Renal cortex interstitium (tissue), 15 donors: ENCODE measurements at places on chromosomes 2 and 18.

DNA sequence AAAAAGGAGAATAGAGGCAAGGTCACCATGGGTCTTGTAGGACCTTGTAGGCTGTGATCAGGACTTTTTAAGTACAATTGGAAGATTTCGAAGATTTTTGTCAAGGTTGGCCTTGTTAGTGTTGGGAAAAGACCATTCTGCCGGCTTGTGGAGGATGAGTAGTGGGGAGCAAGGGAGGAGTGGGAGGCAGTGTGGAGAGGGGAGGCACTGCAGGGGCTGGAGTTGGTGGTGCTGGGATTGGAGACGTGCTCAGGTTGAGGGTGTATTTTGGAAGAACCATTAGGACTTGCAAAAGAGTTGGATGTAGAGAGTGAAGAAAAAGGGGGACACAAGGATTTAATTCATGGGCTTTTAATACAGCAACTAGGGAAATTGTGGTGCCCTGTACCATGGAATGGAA is 397.1 kb downstream of the TSN start:
- no peak for DNase-seq

- DNase-seq, result no peak
Observed at GRCh38 chr18:62585274-62586150, 62.7 kb downstream of the ZCCHC2 start.

DNA sequence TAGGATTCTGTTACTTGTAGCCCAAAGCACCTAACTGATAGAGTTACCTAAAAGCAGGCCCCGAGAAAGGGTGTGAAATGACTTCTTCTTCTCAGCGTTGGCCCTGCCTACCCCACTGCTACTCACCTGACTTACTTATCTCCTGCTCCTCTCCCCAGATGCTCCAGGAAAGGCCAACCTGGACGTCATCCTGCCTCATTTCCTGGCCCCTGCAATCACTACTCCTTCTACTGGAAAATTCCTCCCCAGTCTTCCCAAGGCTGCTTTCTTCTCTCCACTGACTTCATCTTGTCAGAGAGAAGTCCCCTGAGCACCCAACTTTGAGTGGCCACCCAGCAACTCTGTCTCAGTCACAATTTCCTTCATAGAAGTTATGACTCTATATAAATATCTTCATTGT is 63.4 kb upstream of the KLF7 start:
- no peak for DNase-seq

GRCh38 chr18:10923551-10924070 is 225.8 kb downstream of the PIEZO2 start:
- DNase-seq, result no peak

GRCh38 chr2:134167015-134167414 is 86.9 kb upstream of the MGAT5 start:
- DNase-seq, result no peak

DNA sequence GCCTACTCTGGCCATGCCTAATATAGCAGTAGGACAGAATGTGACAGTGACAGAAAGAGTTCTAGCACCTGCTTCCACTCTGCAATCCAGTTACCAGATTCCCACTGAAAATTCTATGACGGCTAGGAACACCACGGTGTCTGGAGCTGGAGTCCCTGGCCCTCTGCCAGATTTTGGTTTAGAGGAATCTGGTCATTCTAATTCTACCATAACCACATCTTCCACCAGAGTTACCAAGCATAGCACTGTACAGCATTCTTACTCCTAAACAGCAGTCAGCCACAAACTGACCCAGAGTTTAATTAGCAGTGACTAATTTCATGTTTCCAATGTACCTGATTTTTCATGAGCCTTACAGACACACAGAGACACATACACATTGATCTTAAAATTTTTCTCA is 45.2 kb upstream of the TTR start:
- no peak for DNase-seq

DNA sequence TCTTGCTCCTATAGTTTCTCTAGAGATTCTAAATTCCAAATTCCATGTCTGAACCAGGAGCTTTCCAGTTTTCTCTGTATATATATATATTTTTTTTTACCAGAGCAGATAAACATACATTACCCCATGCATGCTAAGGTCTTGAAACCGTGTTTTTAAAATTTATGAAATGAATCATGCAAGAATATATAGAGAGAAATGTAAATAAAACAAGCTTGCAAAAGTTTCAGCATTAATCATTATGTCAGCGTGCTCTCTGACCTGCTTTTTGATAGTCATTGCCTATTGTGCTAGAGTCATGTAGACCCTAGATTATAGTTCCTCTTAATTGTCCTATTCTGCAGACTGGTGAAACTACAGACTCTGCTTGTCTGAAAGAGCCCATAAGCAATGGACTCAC is 22.6 kb upstream of the TRIM43 start:
- no peak for DNase-seq

- peak; percentile 23 for DNase-seq
Observed at GRCh38 chr2:148273158-148273691, 252.3 kb downstream of the MBD5 start.

- DNase-seq, result no peak
Observed at GRCh38 chr2:102294802-102295489, 16.4 kb upstream of the IL1RL1 start.

DNA sequence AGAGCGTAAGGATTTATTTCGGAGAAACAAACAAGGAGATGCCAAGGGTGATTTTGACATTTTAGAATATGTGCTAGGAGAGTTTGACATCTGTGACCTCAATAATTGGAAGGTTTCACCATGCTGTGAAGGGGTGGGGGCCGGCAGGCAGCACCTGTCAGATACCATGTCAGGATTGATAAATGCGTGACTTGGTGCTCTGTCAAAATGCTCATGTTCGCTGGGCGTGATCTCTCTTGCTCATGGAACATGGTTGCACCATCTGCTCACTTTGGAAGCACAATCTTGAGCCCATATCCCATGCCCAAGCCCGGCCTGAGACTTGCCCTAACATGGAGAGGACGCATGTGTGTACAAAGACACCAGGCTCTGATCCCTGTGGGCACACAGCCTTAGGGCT is 347.6 kb downstream of the RNF144A start:
- DNase-seq, result no peak

DNA sequence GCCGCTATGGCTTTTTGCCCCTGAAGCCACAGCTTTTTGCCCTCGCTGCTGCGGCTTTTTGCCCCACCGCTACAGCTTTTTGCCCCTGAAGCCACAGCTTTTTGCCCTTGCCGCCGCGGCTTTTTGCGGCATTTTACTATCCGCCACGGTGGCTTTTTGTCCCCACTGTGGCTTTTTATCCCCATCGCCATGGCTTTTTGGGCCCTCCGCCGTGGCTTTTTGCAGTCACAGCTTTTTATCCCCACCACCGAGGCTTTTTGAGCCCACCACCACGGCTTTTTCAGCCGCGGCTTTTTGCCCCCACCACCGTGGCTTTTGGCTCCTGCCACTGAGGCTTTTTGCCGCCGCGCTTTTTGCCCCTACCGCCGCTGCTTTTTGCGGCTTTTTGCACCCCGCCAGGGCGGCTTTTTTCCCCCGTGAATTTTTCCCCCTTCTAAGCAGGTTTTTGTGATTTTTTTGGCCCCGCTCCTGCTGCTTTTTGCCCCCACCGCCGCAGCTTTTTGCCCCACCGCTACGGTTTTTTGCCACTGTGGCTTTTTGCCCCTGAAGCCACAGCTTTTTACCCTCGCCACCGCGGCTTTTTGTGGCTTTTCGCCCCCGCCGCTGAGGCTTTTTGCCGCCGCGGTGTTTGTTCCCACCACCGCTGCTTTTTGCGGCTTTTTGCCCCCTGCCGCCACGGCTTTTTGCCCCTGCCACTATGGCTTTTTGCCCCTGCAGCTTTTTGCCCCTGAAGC is 2797.2 kb upstream of the TEKT4 start:
- DNase-seq, result no peak

- DNase-seq, result no peak
Observed at GRCh38 chr2:176078541-176079284, 5.0 kb downstream of the EVX2 start.

DNA sequence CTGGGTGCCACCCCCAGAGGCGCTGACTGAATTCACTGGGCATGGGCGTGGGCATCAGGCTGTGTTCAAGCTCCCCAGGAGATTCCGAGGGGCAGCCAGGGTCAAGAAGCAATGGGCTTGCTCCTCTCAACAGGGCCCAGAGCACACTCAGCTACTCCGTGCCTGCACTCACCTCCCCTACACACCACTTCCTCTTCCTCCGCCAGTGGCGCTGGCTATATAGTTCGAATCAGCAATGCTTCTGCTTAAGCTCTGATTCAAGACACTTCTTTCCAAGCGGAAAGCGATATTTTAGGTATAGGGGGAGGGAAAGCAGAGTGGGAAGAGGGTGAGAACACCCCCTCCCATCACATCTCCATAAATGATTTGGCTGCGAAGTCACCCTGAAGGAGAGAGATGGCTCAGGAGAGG is 42.1 kb downstream of the CRACDL start:
- no peak for DNase-seq

GRCh38 chr2:149765636-149766035 is 178.1 kb upstream of the MMADHC start:
- DNase-seq, result no peak

- no peak for DNase-seq
Observed at GRCh38 chr2:166449439-166449838, 44.6 kb downstream of the SCN7A start.

DNA sequence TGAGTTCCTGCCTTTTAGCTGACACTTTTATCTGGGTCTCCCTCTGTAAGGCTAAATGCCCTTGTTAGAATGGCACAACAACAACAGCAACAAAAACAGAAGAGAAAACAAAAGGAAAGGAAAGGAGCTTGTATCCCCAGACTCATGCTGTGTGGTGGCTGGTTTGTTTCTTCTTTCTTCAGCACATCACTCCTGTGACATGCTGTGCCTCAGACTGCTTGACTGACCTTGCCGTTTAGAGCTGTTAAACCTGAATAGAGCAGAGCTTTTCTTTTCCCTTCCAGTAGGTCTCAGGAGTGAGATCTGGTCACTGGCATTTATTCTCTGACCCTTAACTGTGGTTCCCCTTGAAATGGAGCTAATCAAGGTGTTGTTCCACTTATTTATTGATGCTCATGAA is 18.9 kb downstream of the GALNT13 start:
- DNase-seq, result no peak

DNA sequence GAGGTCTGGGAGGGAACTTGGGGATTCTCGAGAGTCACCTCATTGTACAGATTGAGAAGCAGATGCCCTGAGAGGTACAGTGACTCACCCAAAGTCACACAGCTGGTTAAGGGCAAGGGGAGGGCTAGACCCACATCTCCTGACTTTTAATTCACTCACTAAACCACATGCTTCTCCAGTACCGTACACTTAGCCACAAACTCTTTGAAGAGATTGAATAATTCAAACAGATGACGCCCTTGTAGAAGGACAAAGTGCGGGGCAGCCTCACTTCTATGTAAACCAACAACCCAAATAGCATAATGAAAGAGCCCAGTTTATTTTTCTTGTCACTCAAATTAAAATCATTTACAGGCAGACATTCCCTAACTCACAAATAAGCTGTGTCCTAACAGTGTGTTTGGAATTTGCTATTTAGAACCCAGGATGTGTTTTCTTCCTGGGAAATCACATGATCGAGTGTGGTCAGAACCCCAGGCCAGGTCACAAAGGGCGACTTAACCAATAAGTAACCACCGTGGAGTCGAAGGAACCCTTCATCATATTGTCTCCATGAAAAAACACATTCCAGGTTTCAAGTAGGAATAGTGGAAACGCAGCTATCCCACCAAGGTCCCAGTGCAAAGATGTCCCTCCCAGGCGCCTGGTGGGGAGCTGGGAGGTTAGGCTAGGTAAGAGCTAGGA is 35.8 kb upstream of the PTPN4 start:
- DNase-seq, result no peak

DNA sequence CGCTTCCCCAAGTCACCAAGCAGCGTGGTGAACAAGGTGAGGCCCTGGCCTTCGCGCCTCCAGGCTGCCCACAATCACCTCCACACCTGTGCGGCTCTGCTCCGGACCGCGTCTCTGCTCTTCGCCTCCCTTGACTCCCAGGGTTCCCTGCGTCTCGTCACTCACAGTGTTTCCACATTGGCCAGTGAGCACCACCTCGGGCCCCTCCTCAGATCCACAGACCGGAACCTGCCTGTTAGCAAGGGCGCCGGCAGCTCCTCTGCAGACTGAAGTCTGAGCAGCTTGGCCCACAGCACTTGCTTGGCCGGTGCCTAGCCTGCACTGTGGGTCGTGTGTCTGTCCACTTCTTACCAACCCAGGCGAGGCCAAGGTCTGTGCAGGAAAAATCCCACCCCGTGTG is 155.3 kb upstream of the ALKAL2 start:
- no peak for DNase-seq

DNA sequence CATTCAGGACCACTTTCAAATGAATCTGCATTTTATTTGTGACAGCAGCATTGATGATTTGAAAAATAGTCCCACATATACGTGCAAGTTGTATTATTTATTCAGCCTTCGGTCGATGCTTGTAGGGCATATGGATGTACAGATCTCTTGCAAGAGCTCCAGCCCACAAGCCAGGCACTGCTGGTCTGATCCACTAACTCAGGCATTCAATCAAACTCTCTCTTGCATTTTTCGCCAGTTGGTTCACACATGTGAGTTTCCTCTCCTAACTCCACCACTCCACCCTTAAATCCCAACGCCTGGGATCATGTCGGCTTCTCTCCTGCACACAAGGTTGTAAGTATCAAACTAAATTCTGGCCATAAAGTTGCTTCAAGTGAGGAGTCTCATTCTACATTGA is 318.7 kb downstream of the CYP26B1 start:
- DNase-seq, result no peak

DNA sequence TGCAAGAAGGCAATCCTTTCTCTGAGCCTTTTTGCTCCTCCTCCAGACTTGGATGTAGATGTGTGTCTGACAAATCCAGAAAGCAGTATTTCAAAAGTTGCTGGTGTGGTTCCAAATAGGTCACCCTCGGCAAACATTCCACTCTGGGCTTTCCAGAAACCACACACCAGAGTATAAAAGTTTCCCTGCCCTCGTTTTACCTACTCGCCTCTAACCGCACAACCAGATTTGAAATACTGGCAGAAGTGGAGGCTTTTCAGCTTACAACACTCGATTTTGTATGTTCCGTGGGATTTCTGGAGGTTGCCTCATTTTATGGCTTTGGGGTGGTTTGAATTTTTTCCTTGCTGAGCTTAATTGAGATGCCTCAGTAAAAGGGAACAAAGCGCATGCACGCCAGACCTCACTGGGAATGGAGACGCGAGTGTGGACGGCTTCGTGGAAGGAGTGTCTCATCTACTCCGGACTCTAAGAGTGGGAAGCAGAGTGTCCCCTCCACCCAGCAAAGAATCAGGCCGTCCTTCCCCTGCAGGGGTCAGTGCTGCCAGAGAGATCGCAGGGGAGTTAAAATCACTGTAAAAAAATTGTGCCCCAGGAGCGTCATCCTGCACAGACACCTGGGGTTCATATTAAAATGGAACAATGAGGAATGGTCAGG is 44.0 kb upstream of the RPL31 start:
- no peak for DNase-seq

DNA sequence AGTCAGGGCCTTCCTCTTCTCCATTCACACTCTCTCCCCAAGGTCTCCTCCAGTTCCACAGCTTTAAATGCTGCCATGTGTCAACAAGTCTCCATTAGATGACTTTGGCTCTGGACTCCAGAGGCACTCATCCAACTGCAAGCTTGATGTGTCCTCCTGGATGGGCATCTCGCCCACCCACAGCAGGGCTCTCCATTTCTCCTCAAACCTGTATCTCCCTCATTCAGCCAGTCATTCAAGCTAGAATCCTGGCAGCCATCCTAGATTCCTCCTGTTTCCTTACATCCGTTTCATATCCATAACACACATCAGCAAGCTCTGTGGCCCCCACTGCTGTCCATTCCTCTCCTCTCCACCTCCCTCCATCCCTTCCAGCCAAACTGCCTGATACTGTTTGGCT is 88.4 kb upstream of the AFF3 start:
- DNase-seq, result no peak
